Kidney (tissue), 22 donors: ENCODE measurements at places on chromosomes 7 and 10.

DNA sequence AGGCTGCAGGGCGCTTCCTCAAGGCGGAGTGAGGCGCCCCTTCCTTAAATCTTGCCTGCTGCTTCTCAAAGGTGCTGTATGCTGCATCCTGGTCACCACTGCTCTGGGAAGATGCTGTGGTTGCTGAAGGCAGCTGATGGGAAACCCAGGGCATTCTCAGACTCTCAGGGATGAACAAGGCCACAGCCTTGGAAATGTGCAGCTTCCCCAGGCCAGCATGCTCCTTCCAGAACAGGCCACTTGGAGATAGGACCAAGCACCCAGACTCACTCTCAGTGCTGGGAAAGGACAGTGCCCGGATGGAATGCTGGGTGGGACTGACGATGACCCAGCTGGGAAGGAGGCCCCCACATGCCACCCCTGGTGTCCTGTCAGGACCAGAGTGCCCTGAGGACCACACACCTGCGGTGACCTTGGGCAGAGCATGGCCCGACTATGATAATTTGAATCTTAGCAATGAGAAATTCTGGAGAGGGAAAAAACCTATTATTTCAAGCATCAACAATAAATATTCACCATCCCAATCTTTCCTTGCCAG lies 235.5 kb downstream of the TNS3 start:
- no peak for DNase-seq

- DNase-seq, result no peak
Observed at GRCh38 chr7:85972504-85973141, 671.1 kb upstream of the GRM3 start.

- DNase-seq, result no peak
Observed at GRCh38 chr10:53839440-53840039, 961.5 kb downstream of the PCDH15 start.

GRCh38 chr7:132214452-132214851 lies 361.8 kb downstream of the PLXNA4 start:
- DNase-seq, result no peak

DNA sequence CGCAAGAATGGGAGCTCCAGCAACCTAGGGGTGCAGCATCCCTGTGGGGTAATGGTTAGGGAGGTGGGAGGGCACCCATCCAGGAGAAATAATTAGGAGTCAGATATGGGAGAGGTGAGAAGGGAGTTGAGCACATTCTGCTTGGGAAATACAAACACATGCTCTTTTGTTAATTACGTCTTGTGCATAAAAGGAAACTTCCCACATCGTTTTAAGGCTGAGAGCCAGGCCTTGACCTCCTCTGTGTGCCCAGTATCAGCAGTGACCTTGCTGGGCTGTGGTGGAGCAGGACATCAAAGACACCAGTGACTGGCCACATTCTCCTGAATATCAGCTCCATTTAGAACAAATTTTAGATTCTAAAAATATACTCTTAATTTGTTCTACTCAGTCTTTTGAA lies 22.6 kb downstream of the AKR1C4 start:
- no peak for DNase-seq

GRCh38 chr7:120996333-120996987 lies 7.9 kb downstream of the CPED1 start:
- DNase-seq, result peak; percentile 33

- no peak for DNase-seq
Observed at GRCh38 chr10:43856299-43856698, 207.6 kb upstream of the ZNF32 start.

DNA sequence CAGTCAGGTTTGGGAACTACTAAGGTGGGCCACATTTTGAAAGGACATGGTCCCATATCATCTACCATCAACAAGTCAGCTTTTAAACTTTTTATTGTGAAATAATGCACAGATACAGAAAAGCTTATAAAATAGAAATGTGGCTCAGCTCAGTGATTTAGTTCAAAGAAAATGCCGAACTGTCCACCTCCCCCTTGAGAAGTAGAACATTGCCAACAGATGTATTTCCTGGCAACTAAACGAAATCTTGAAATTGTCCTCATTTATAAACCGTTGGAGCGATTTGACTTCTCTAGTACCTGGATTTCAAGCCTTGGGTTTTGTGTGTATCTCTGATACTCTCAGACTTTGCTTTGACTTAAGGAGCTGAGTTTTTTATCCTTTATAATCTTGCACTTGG lies 32.7 kb upstream of the SMNDC1 start:
- no peak for DNase-seq

DNA sequence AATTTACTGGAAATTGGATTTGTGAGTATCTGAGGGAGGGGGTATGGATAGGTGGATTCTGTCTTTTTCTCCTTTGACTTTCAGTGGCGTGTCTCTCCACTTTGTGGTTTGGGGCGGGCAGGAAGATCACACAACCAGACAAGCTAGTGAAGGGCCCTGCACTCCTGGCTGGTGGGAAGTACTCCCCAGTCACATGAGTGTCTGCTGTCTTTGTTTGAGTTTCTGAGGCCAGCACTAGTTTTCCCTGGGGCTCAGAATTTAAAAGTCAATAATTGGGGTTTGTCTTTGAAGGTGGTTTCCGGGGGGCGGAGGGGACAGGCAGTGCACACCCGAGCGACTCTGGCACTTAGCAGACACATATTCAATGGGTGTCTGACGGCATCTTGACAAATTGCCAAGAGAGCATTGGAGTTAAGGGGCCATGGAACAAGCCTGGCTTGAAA lies 120.1 kb downstream of the WDFY4 start:
- peak; percentile 17 for DNase-seq

DNA sequence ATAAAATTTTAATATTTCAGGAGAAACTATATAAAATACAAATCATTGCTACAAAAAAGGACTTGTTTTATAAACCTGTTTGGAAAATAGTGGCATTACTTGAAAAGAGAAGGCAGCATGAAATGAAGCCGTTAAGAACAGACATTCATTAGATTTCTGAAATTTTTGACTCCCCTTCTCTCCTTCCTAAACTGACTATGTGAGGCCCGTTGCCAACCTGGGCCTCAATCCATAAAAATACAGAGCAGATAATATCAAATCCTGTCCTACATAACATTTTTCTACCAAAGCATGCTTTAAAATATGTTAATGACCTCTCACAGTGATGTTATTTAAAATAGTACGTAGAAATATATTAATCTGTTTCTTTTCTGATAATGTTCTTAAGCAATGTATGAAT lies 34.5 kb upstream of the ING3 start:
- DNase-seq, result no peak

- DNase-seq, result no peak
Observed at GRCh38 chr10:116307455-116307854, 16.8 kb upstream of the CCDC172 start.

DNA sequence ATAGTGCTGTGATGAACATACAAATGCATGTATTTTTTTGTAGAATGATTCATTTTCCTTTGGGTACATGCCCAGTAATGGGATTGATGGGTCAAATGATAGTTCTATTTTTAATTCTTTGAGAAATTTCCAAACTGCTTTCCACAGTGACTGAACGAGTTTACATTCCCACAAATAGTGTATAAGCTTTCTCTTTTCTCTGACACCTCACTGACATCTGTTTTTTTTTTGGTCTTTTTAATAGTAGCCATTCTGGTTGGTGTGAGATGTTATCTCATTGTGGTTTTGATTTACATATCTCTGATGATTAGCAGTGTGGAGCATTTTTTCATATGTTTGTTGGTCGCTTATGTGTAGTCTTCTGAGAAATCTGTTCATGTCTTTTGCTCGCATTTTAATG lies 195.0 kb upstream of the AGK start:
- no peak for DNase-seq

GRCh38 chr10:126207851-126208250 lies 180.4 kb downstream of the ADAM12 start:
- no peak for DNase-seq

GRCh38 chr7:8109196-8110022 lies 140.8 kb downstream of the GLCCI1 start:
- no peak for DNase-seq

- peak; percentile 97 for DNase-seq
Observed at GRCh38 chr7:132577206-132578049, 1.2 kb upstream of the PLXNA4 start.

GRCh38 chr10:63388421-63389031 lies 77.3 kb downstream of the JMJD1C start:
- no peak for DNase-seq

DNA sequence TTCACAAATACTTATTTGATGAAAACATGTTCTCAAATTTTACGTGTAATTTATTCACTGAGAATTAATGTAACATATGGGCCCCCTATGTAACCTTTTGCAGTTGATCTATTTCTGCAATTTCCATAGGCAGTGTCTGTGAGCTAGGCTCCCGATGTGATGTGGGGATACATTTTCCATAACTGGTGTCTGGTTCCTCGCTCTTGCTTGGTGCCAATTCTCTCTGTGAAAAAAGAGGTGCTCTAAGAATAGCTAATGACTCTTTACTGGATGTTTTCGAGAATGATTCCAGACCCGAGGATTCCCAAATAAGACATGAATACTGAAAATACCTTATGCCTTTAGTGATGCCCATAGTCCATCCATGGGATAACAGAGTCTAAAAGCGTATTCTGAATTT lies 286.7 kb upstream of the FZD8 start:
- DNase-seq, result no peak

- DNase-seq, result no peak
Observed at GRCh38 chr10:17647326-17647725, 3.4 kb downstream of the STAM start.

DNA sequence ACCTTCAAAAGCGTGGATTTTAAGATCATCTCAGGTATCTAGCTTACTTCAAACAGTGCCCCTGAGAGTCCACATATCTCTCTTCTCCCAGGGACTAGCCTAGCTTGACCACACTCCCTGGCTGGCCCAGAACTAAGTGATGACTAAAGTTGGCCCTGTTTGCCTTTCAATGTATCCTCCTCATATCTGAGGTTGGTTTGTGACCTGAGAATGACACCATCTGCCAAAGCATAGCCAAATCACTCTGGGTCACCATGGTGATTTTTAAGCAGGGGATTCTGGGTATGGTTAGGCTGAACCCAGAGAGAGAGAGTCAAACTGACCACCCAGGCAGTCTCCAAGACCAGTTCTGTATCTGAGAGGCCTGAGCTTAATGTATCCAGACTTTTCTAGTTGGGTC lies 16.2 kb downstream of the CNNM1 start:
- DNase-seq, result no peak

GRCh38 chr7:152762056-152762455 lies 2.5 kb downstream of the ACTR3B start:
- DNase-seq, result no peak

DNA sequence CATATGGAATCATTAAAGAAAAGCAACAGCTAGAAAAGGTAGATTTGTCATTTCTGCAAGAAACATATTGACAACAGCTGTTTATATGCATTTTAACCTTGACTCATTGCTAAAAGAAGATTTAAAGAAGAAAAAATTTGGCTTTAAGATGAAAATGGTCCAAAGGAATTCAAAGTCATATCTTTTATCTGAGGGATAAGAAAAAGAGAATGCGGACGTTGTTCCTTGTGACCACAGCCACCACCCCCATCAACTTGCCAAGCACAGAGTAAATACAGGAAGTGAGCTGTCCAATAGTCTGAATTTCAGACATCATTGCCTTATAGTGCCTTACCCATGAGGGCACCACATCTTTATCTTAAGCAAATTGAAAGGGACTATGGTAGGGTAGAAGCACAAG lies 7.3 kb upstream of the CRPPA start:
- no peak for DNase-seq

- no peak for DNase-seq
Observed at GRCh38 chr10:14772399-14772798, 2.3 kb downstream of the FAM107B start.
